ENCODE measurements at places on chromosomes 1 and 21.
A peak's percentile ranks its signal among the peaks of the same experiment; 100 is the strongest.

DNA sequence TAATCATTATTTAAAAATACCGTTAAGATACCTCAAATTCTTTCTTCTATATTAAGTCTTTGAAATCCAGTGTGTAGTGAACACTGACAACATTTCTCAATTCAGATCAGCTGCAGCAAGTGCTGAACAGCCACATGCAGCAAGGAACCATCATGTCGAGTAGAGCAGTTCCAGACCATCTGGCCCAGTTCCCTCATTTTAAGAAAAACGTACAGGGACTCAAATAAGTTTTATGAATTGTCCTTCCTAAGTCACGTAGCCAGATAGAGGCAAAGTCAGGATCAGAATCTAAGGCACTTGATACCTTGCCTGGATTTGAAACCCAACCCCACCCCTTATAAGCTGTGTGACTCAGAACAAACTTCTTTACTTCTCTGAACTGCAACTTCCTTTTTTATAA, 132.4 kb downstream of the PROX1 start:
- no peak for DNase-seq

DNA sequence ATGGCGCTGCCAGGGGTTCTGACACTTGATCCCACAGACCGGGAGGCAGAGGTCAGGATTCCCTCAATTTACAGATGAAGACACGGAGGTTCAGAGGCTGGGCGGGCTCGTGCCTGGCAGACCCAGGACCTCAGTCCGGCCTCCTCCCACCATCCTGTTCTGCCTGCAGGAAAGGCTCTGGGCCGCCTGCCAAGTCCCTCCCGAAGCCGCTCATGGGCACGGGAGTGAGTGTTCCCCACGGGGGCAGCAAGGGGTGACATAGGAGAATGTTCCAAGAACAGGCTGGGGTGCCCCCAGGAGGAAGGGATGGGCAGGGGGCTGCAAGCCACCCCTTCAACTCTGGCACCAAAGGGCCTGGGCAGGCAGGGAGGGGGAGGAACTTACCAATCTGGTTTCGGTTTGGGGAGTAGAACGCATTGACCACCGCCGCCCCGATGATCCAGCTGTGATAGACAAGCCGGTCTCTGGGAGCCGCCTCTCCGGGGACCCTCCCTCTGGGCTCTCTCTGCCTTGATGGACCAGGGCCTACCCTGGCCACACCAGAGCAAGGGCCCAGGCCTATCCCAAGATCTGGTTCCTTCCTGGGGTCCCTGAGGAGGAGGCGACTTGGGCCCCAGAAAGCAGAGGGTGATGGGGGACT, 7.5 kb downstream of the PRXL2B start:
- DNase-seq, result peak; percentile 45

- DNase-seq, result peak; percentile 86
Measured at GRCh38 chr1:233045588-233045987, 95.2 kb downstream of the NTPCR start.

DNA sequence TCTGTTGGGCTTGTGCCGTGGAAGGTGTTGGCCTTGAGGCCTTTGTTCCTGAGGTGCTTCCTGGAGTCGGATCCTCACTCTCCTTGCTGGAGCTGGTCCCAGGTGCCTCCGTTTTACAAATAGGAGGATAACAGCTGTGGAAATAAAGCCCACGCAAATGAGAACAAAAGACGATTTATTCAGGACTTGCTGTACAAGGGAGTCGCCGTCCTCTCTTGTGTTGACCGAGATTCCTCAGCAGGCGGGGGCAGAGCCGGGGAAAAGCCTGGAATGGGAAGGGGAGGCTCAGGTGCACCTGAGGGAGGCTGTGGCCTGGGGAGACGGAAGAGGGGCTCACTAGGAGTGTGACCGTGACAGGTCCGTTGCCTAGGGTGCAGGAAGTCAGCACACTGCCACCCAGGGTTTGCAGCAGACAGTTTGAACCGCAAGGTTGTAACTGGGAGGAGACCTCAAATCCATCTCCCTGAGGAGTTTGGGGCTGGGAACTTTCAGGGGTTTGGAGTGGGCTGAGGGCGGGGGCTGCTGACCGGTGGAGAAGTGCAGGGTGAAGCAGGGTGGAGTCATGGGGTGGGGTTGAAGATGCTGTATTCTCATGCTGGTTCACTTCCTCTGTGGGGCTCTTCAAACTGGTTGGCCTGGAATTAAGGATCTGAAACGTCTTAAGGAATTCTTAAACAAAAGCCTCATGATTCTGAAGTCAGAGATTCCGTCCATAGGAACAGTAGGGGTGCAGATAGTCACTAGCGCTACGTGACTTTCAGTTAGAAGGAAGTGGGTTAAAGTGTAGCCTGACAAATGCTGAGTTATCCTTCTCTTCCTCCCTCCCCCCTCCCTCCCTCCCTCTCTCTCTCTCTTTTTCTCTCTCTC, 2.6 kb upstream of the CSTB start:
- no peak for DNase-seq

- DNase-seq, result no peak
Measured at GRCh38 chr1:227059076-227059475, 119.0 kb downstream of the COQ8A start.

- no peak for DNase-seq
Measured at GRCh38 chr1:31413405-31414001, 490 bp downstream of the SERINC2 start.

GRCh38 chr1:91751275-91751674, 134.7 kb downstream of the TGFBR3 start:
- DNase-seq, result no peak

DNA sequence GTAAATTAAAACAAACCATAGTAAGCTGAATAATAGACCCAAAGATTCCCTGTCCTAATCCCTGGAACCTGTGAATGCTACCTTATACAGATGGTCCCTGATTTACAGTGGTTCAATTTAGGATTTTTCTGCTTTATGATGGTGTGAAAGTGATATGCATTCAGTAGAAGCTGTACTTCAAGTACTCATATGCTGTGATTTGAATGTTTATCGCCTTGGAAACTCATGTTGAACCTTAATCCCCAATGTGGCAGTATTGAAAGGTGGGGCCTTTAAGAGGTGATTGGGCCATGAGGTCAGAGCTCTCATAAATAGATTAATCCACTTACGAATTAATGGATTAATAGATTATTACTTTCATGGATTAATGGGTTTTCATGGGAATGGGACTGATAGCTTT, 10.6 kb upstream of the RRP15 start:
- DNase-seq, result no peak

DNA sequence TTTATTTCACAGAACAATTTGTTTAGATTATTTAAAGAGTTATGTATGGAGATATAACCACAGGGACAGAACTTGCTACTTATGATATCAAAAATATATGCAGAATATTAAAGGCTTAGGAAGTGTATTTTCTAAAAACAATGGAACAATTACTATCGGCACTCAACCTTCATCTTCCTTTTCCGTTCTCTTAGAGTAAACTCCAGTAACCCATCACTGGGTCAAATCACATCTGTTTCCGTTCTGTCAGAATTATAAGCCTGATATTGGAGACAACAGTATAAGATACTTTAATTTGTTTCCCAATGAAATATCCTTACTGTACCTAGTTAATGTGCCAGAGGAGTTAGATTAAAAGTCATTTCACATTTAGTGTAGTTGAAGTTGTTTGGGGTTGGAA, 32.2 kb downstream of the DTL start:
- no peak for DNase-seq

DNA sequence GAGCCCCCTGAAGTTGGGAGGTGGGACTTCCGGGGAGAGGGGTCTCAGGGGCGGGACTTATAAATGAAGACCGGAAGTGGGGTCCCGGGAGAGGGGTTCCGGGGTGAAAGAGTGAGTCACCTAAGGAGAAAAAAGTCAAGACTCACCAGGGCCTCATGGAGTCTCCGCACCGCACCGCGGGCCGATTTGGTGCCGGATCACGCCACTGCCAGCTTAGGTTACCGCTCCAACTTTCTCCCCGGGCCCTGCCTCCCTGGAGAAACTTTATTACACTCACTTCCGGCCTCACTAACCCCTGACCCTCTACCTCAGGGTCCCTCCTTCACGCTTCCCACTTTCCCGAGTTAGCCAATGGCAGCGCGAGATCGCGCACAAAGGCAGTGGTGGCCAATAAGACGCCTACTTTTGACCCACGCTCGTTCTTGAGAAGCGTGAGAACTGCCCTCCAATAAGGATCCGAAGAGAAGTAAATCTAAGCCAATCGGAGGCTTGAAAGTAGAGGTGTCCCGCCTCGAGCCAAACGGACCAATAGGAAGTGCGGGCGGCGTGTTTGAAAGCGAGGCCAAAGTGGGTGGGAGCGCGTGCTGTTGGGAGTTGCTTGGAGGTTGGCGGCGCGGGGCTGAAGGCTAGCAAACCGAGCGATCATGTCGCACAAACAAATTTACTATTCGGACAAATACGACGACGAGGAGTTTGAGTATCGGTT, at the start of gene CKS1B:
Gene CKS1B (plus strand): TSS at position 580 of the 706 bp plus-strand sequence. CDS start 65 bp downstream, at position 645.
- peak; percentile 100 for DNase-seq

DNA sequence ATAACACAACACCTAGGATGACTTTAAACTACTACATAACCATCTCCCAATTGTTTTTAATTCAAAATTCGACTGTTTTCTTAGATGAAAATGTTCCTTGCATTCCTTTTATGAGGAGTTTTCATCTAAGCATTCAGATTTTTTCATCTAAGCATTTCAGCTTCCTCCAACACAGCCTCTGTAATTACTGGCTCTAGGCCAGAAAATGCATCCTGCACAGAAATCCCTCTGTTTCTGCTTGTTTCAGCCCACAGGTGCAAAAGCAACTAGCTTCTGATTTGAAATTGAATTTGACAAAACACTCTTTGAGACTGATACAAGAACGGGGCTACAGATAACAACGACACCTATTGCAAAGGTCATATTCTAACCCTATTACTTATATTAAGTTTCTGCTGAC, 90.4 kb downstream of the RGS21 start:
- DNase-seq, result no peak

- no peak for DNase-seq
Measured at GRCh38 chr1:84892705-84893618, at the start of gene LPAR3. Gene LPAR3, minus strand, starts transcription at chr1:84893206. Its CDS starts 27,086 bp downstream, at chr1:84866120.

DNA sequence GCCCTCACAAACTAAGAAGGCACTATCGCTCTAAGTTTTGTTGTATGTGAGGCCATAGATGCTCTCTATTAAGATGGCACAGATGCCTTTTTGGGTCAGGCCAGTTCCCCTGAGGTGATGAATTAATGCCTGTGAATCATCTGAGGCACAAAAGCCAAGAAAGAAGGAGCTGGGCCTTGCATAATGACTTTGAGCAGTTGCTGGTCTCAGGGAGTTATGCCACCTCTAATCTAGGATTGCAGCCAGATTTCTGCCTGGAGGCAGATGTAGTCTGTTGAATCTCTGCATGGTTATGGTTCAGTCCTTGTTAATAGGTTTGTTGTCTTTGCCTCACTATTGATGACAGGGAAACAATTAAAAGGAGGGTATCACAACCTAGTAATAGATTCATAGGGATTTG, 168.1 kb upstream of the CHRM3 start:
- no peak for DNase-seq

- DNase-seq, result no peak
Measured at GRCh38 chr1:168631671-168632400, 55.4 kb downstream of the XCL1 start.

GRCh38 chr1:195336812-195337211, 1271.4 kb downstream of the KCNT2 start:
- DNase-seq, result no peak

DNA sequence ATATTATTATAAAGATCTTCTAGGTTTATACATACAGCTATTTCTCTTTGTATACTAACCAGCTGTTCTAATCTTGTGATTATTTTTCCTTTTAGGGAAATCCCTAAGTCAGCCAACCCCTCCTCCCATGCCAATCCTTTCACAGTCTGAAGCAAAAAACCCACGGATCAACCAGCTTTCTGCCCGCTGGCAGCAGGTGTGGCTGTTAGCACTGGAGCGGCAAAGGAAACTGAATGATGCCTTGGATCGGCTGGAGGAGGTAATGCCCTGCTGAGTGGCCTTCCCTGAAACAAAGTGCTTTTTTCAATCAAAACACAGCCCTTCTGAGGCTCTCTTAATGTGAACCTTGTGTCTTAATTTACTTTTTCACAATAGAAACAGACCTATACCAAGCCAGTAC, 32.4 kb upstream of the BMP8A start:
- no peak for DNase-seq

DNA sequence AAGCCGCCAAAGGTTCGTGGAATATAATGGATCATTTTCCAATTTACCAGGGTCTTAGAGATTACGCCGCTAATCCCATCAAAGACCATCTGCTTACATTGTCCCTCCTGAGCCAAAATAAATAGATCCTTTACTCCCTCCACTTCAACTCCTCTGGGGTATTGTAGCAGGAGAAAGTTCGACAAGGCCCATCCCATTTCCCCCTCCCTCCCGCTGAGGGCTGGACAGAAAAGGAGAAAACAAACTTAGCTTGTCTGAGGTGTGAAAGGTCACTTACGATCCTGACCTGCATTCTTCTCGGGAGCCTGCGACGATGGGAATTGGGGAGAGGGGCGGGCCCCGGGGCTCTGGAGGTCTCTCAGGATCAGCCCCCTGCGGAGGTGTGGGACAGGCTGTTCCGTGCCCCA, 60.8 kb downstream of the MEF2D start:
- DNase-seq, result no peak

DNA sequence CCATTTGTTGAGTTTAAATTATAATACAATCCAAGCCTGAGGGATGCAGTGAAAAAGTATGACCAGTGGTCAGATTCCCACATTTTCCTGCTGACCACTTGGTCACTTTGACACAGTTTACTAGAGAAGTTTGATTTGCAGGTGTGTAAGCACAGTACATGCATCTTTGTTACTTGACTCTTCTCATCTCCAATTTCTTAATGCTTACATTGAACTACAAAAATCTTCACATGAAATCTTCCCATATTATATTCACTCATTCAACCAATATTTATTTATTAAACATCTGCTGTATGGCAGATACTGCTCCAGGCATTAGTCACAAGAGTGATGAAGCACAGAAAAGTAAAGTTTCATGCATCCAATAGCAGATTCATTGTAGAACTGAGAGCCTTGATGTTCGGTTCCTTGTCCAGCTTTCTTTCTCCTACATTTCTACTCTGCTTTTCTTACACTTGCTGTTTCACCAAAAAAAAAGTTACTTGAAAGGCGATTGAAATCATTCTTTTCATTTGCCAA, 211.7 kb downstream of the NFIA start:
- no peak for DNase-seq

DNA sequence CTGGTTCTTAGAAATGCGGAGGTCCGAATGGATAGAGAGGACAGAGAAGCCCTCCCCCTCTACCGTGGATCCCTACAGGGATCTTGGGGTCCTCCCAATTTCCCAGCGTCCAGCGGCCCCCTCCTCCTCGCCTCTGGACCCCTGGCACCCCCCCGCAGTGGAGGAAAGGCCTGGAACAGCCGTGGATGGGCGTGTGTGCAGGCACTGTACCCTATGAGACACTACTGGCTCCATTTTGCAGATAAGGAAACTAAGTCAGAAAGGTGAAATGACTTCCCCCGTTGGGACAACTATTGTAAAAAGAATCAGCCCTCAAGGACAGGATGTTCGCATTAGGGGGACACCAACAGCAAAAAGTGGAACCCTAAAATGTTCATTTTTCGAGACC, 931 bp upstream of the CLSTN1 start:
- no peak for DNase-seq

DNA sequence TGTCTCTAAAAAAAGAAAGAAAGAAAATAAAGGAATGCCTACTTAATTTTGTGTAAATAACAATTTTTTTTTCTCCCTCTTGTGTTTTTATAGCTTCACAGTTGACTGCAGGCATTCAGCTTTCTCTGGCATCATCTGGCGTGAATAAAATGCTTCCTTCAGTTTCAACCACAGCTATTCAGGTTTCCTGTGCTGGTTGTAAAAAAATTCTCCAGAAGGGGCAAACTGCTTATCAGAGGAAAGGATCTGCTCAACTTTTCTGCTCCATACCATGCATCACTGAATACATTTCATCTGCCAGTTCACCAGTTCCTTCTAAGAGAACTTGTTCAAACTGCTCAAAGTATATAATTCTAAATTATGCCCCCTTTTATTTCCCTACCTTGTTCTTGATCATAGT, 18.0 kb downstream of the ZMYM1 start:
- no peak for DNase-seq

Measured in retinal pigment epithelial cell (primary cell).